Thoracic aorta (tissue), 2 donors: ENCODE measurements at places on chromosomes 16 and 17. TPM values are rescaled to one million over a fixed set of nuclear protein-coding genes. Genes with fewer than 3 reads are reported as not detected.

DNA sequence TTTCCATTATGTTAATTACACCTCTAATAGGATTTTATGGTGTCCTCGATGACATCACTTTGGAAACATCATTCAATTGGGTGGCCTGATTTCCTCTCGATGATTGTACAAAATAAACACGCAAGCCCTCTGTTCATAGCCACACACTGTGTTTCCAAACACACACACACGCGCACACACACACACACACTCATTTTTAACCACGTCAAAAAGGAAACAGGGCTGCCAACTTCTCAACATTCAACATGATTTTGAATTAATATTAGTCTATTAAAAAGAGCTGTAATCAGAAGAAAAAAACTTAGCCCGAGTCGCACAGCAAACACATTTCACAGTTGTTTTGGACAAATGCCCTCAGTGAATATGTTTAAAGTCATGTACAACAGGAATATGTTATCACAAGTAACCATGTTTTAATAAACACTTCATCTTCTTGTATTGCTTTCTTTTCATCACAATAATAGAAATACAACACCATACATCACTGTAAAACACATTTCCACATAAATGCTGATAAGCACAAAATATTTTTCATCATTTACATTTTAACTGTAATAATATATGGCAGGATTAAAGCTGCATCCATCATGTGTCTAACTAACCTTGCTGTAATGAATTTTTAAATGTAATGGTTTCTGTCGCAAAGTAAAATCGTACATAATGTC is 219.1 kb upstream of the IRX3 start:
- DNase-seq, result no peak

GRCh38 chr17:37562016-37562745 is 47.0 kb downstream of the SYNRG start:
- no peak for DNase-seq

Gene PNMT
- total RNA-seq, result 3.1 TPM

Gene GNAO1
- total RNA-seq, result 2.0 TPM

DNA sequence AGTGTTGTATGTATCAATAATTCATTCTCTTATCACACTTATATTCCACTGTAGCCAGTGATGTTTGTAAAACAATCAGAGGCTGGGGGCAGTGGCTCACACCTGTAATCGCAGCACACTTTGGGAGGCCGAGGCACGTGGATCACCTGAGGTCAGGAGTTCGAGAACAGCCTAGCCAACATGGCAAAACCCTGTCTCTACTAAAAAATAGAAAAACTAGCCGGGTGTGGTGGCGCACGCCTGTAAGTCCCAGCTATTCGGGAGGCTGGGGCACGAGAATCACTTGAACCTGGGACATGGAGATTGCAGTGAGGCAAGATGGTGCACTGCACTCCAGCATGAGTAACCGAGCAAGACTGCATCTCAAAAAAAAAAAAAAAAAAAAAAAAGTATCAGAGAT is 217.0 kb downstream of the CPPED1 start:
- DNase-seq, result no peak

Gene SLC47A1
- total RNA-seq, result 17.0 TPM

DNA sequence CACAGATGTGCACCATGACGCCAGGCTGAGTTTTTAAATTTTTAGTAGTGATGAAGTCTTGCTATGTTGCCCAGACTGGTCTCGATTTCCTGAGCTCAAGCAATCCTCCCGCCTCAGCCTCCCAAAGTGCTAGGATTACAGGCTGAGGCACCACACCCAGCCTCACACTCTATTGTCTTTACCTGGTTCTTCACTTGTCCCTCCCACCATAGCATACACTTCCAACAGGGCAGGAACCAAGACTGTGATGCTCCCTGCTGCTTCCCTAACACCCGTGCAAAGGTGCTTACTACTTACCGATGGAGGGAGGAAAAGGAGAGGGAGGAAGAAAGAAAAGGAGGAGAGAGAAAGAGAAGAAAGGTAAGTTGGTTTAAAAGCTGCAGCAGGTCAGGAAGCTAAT is 41.4 kb upstream of the MEIOC start:
- DNase-seq, result no peak

DNA sequence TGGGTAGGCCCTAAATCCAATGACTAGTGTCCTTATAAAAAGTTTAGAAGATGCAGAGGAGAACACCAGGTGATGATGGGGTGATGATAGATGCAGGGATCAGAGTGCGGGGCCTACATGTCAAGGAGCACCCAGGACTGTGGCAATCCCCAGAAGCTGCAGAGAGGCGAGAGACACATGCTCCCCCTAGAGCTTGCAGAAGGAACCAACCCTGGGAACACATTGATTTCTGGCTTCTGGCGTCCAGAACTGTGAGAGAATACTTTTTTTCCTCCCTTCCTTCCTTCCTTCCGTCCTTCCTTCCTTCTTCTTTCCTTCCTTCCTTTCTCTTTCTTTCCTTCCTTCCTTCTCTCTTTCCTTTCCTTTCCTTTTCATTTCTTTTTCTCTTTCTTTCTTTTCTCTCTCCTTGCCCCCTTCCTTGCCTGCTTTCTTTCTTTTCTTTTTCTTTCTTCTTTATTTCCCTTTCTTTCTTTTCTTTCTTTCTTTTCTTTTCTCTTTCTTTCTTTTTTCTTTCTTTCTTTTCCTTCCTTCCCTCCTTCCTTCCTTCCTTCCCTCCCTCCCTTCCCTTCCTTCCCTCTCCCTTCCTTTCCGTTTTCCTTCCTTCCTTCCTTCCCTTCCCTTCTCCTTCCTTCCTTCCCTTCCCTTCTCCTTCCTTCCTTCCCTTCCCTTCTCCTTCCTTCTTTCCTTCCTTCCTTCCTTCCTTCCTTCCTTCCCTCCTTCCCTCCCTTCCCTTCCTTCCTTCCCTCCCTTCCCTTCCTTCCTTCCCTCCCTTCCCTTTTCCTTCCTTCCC is 134.3 kb downstream of the HAPSTR1 start:
- DNase-seq, result no peak

Gene PLEKHH3
- 59.2 TPM for total RNA-seq

DNA sequence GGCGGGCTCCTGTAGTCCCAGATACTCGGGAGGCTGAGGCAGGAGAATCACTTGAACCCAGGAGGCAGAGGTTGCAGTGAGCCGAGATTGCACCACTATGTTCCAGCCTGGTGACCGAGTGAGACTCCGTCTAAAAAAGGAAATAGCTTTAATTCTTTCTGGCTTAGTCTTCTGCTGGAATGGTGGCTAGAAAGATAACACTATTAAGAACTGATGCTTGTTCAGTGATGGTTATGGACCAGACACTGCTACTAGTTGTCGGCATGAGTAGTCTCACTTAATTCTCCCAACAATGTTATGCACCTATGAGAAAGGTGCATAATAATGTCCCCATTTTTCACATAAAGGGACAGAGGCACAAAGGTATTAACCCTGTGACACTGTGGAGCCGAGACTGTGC is 188.7 kb downstream of the HS3ST3A1 start:
- DNase-seq, result no peak

Gene KREMEN2
- total RNA-seq, result not detected

- no peak for DNase-seq
These were observed 109.8 kb downstream of the GOSR1 start for GRCh38 chr17:30586818-30587595.

DNA sequence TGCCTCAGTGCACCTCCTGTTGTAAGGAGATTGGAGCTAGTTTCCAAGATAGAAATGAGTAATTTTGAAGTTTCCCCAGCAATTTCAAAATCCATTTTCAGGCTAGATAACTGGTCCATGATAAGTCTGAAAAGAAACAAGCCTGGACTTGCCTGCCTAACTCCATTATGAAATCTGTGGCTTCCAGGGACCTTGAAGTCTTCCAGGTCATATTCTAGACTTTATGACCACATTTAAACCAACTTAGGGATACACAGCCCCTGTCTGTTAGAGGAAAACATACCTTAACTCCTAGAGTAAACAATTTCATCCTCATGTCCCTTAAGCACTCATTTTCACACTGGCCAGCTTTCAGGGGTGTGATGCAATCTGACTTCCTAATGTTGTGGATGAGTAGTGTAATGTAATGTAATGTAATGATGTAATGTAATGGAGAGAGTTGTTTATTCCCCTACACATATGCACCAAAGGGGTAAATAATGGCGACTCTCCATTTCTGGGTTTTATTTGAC is 96.7 kb upstream of the FAM20A start:
- DNase-seq, result no peak

Gene SMG1
- total RNA-seq, result 142 TPM

DNA sequence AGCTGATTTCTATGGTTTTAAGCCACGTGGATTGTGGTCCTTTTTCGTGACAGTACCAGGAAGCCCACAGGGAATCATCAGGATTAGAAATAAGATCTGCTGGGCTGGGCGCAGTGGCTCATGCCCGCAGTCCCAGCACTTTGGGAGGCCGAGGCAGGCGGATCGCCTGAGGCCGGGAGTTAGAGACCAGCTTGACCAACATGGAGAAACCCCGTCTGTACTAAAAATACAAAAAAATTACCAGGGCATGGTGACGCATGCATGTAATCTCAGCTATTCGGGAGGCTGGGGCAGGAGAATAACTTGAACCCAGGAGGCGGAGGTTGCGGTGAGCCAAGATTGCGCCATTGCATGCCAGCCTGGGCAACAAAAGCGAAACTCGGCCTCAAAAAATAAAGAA is 6.5 kb downstream of the NMRAL1 start:
- no peak for DNase-seq

DNA sequence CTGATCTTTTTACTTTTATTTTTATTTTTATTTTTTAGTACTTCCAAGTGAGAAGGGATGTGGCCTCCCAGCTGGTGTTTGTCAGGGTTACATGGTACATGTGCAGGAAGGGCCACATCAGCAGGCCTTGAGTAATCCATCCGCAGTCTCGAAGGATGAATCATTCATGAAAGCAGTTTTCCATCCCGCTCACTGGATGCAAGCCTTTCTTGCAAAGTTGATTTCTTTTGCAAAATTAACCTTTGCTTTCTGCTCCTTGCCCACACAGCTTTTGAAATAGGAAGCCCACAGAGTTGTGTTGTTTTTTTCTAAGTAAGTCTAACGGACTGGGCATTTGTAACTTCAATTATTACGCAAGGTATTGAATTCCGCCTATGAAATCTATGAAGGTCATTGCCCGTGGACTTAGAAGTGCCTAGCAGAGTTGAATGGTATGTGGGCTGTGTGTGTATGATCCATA is 157.4 kb downstream of the PRKCA start:
- DNase-seq, result no peak

Gene EVI2A
- 15.5 TPM for total RNA-seq

Gene PABPN1L
- total RNA-seq, result not detected

- DNase-seq, result no peak
These were observed 25.2 kb upstream of the CFAP20 start for GRCh38 chr16:58154345-58154744.

DNA sequence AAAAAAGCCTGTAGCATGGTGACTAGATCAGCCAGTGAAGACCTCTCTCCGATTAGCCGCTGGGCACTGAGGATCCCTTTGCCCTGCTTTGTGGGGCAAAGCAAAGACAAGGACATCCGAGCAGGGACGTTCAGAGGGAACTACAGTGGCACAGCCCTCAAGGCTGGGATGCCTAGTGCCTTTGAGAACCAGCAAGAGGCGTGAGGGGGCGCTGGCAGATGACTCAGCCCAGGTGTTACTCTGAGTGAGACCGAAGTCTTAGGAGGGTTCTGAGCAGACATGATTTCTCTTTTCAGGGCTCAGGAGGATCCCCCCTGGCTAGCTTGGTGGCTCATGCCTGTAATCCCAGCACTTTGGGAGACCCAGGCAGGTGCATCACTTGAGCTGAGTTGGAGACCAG is 178.6 kb downstream of the CPPED1 start:
- DNase-seq, result no peak

Gene CMTM3
- total RNA-seq, result 16.6 TPM

DNA sequence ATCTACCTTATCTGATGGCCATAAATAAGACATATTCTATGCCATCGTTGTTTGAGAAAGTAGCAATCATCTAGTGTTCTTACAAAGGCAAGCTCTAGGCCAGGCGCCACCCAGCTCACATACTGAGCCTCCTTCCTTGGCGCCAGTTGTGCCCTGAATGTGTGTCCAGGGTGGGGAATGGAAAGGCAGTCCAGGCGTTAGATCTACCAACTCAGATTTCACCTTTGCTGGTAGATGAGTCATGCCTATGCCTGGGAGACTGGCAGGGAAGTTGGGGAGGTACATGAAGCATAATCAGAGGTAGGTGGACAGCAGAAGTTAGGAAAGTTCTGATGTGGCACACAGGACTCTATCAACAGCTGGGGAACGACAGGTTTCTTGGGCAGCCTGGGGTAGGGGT is 23.6 kb downstream of the SDR42E1 start:
- no peak for DNase-seq

- DNase-seq, result no peak
These were observed 10.6 kb upstream of the SEPHS2 start for GRCh38 chr16:30456302-30456701.

Gene ADGRG1
- total RNA-seq, result 5.4 TPM

GRCh38 chr17:82370471-82371332 is 863 bp upstream of the UTS2R start:
- DNase-seq, result no peak

Gene PMP22
- 192 TPM for total RNA-seq

Gene TMIGD1
- not detected for total RNA-seq

Gene ZNF764
- total RNA-seq, result 9.6 TPM

Gene LGALS9C
- not detected for total RNA-seq

DNA sequence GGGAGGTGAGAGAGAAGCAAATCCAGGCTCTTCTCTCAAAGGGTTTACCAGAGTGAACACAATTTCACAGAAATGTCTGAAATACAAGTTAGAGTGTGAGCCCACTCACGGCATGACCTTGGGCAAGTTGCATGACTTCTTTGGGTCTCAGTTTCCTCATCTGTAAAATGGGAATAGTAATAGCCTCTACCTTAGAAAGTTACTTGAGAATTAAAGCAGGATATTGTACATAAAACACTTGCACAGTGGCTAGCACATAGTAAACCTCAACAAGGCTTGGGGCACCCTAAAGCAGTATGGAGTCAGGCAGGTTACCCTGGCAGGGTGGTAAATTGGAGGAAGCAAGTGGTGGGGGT is 13.2 kb upstream of the RNF222 start:
- DNase-seq, result no peak

Gene TBC1D3E
- not detected for total RNA-seq

DNA sequence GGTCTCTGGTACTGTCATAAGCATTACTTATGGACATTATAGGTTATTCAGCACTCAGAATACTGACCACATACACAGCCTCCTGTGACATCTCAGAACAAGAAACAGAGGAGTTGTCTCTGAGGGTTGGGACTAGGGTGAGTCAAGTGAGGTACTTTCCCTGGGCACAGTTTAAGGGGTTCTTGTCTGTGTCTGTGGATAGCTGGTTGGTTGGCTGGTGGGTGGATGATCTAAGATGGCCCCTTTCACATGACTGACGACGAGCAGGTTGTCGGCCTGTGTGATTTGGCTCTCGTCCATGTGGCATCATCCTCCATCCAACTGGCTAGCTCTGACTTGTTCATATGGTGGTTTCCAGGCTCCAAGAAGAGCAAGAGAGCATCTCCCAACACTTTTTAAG is 163.9 kb downstream of the PRKCB start:
- no peak for DNase-seq

Gene BTBD17
- not detected for total RNA-seq
